ENCODE measurements at places on chromosomes 3 and 15.

GRCh38 chr3:83821506-83821905 is 1137.3 kb upstream of the CADM2 start:
- DNase-seq = no peak

- DNase-seq = no peak
Measured at GRCh38 chr3:95798628-95799027, 1015.8 kb upstream of the EPHA6 start.

GRCh38 chr3:34254285-34254684 is 455.9 kb downstream of the PDCD6IP start:
- no peak for DNase-seq

DNA sequence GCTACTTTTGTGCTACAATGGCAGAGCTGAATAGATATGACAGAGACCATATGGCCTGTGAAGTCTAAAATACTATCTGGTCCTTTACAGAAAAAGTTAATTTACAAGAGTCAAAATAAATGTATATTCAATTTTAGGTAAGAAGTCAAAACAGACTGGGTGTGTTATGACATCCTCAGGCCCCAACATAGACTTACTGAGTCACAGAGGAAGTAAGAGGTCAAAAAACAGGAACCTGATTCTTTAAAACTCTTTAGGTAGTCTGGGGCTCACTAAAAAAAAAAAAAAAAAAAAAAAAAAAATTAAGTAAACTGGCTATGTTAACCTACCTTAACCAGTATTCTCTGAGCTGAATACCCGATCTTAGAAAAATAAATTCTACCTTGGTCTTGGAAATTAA is 13.1 kb downstream of the DNAAF4 start:
- DNase-seq = peak; percentile 22

DNA sequence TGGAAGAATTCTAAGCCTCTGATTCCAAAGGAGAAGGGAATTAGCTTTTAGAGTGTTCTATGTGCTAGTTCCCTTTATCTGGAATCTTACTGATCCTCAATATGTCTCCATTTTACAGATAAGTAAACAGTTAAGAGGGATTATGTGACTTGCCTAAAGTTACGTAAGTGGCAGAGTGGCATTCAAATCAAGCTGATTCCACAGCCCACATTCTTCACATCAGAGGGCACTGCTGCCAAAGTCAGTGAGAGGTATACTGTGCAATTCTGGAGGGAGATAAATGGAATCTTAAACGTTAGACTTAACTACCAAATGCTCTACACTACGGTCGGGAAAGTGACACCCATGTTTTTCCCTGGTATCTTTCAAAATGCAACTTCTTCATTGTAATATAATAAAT is 11.0 kb upstream of the MELTF start:
- no peak for DNase-seq

GRCh38 chr15:85112997-85113396 is 131.3 kb downstream of the PDE8A start:
- no peak for DNase-seq

- no peak for DNase-seq
Measured at GRCh38 chr3:169758359-169758994, 6.4 kb downstream of the TERC start.

GRCh38 chr3:62761311-62761710 is 113.9 kb downstream of the CADPS start:
- no peak for DNase-seq

- DNase-seq = no peak
Measured at GRCh38 chr3:177180506-177180905, 16.8 kb downstream of the TBL1XR1 start.

DNA sequence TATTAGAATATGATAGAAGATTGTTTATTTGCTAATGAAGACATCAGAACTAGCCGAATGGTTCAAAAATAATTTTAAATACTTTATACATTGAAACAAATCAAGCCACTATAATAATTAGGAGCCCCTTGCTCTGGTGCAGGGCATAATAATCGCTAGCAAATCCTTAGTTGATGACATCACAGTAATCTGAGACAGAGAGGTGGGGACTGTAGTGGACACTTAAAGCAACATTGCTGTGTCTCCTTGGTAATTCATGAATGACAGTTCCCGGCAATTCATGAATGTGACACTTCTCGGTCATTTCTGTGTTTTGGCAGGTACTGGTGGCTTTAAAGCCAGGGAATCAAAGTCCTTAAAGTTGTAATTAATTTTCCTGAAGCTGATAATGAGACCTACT is 114.3 kb downstream of the PPM1L start:
- no peak for DNase-seq

DNA sequence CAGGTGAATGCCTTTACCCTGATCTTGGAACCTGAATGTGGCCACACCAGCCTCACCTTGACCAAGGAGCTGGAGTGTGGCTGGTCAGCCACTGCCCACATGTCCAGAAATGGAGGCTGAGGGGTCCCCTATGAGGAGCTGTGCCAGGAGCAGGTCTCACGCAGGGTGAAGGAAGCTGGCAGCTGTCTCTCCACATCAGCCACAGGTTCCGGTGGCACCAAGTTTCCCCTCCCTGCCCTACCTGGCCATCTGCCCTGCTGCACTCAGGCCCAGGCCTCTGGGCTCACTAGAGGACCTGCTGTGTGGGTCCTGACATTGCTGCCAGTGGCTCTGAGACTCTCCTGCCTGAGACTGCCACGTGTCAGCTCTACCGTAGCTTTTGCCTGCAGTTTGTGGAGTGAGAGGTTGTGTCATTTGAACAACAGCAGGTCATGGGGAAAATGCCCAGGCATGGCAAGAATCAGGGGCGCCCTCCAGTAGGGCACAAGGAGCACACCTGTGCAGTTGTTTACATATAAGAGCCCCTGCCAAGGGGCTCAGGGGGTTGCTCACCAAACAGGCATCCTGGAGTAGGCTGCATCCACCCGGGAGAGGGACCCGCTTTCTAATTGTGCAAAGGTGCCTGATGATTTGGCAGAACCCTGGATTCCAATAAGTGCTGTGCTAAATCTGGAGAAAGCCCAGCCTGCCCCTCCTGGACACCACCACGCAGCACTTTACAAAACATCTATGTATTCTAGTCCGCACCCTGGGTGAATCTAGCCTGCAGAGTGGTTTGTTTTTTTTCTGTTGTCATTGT is 258.5 kb upstream of the TLE3 start:
- DNase-seq = no peak

GRCh38 chr3:64385277-64385676 is 160.0 kb upstream of the PRICKLE2 start:
- DNase-seq = no peak

DNA sequence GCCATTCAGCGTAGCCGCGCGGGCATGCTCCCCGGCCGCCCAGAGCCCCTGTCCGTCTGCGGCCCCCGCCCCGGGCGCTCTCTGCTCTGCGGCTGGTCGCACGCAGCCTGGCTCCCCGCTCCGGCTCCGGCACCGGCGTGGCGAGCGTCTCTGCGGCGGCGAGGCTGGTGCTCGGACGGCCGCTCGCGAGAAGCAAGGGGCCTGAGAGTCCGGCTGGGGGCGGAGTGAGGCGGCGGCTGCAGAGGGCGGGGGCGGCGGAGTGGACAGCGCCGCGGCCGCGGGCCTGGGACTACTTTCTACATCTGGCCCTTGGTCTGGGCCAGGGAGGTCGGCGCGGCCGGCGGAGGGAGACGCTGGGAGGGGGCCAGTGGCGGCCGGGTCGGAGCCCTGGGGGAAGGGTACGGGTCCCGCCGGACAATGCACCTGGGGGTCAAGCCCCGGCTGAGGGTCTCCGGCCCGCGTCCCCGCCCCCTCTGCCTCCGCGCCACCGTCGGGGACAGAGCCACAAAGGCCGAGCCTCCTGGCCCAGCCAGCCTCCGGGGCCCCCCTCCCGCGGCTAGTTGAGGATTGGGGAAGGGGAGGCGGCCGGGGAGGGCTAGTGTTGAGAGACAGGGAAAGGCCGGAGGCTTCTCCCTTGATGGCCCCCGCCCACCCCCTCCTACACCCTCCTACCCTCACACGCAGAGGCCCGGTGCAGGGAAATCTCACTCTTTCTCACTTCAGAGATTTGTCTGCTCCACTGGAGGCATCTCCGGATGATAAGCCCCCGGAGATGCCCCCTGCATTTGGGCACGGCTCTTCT is at the start of gene PRTG:
PRTG (minus strand) TSS at position 226 of the 802 bp plus-strand sequence; CDS start at position 5, 221 bp downstream.
- no peak for DNase-seq

DNA sequence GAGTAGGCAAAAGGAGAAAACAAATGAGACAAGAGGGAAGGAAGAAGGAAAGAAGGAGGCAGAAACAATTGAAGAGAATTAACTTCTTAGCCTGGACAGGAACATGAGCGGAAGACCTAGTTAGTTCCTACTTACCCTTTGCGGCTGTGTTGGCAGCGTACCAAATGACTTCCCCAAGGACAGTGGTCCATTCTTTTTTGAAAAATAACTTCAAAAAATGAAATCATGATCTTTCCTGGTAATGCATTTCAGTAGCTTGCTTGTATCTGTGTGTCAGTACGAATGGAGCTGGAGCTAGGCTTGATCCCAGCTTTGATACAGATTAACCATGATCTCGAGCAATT is 41.5 kb upstream of the CFAP161 start:
- DNase-seq = no peak

- DNase-seq = no peak
Measured at GRCh38 chr3:142999881-143000280, 1.5 kb upstream of the U2SURP start.

GRCh38 chr15:96333131-96334016 is 2.9 kb downstream of the NR2F2 start:
- no peak for DNase-seq

DNA sequence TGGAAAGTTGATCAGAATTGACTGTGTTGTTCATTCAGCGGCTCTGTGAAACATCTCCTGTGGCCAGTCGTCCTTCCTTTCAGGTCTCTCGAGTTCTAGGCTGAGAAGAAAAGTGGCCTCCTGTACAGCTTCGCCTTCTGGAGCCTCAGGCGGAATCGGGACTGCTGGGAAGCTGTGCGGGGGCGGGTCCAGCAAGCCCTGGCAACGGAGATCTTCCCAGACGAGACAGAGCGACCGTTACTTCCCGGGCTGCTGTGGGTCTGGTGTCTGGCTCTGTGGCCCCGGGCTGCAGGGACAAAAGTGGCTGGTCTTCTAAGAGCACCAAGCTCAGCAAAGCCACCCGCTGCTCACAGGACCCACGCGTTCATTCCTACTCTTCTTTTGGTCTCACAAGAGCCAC is 88.6 kb upstream of the CACNA2D3 start:
- DNase-seq = no peak

- DNase-seq = peak; percentile 8
Measured at GRCh38 chr15:48352474-48353072, 21.3 kb downstream of the DUT start.

GRCh38 chr3:32814361-32814760 is 3.4 kb upstream of the TRIM71 start:
- peak; percentile 88 for DNase-seq
